ENCODE measurements at places on chromosomes 6 and 20. TPM values are rescaled to one million over a fixed set of nuclear protein-coding genes. Genes with fewer than 3 reads are reported as not detected.

- no peak for DNase-seq
These were observed 12.2 kb downstream of the ESF1 start for GRCh38 chr20:13772529-13772928.

DNA sequence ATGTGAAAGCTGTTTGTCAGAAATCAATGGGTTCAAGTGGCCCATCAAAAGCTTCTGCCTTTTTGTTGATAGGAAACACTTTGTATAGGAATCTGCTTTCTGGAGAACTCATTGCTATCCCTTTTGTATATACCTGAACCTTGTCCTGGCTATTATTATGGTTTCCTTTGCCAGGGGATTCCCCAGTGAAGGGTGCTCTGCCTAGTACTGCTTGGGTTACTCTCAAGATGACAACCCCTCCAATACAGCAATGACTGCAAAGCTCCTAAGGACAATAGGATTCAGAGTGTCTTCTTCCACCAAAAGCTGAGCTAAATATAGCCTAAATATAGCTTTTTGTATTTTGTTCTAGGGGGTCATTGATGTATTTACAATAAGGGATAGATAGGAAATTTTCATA lies 54.0 kb upstream of the PTPRK start:
- DNase-seq, result no peak

SIRPG gene
- not detected for total RNA-seq

GRCh38 chr6:132936646-132937045 lies 122.3 kb downstream of the RPS12 start:
- DNase-seq, result no peak

GRCh38 chr6:113068570-113068969 lies 721.4 kb downstream of the RFPL4B start:
- no peak for DNase-seq

PTCRA gene
- total RNA-seq, result not detected

DNA sequence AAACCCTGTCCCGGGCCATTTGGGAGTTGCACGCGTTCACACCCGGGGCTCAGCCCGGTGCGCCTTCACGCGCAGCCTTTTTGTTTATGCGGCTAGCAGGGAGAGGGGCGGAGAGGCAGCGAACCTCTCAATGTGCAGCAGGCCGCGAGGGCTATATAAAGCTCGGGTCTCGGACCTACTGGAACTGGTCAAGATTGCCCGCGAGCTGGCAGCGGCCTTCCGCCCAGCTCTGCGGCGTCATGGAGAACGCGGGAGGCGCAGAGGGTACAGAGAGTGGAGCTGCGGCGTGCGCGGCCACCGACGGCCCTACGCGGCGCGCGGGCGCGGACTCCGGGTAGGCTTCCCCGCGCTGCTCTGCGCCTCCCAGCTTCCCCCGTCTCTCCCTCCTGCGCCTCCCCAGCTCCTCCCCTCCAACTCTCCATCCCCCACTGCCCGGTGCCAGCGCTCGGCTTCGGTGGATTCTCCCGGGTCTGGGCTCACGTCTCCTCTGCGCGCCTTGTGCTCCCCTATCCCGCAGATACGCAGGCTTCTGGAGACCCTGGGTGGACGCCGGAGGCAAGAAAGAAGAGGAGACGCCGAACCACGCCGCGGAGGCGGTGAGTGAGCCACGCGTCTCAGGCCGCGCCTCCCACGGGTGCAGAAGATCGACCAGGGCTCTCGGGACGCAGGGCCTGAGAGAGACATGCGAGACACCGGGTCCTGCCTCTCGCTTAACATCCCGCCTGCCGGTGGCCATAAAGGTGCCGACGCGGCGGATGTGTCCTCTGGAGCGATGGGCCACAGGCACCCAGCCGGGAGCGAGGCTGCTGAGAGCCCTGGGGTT lies at the start of gene RIPPLY2:
TSS of gene RIPPLY2 (plus strand) at position 183 of the 823 bp plus-strand sequence. CDS start at position 240, 57 bp downstream.
- DNase-seq, result no peak

DNA sequence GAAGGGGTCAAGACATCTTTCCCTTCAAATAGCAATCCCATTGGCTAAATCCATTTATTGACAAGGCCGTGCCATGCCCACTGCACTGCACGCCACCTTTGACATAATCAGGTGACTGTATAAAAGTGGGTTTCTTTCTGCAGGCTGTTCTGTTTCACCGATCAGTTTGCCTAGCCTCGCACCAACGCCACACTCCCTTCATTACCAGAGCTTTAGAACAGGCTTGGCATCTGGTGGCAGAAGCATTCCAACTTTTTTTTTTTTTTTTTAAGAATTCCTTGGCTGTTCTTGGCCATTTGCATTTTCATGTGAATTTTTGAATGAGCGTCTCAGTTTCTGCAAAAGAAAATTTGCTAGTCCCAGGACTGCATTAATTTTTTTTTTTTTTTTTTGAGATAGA lies 78.1 kb downstream of the PPP1R3G start:
- DNase-seq, result no peak
